ENCODE measurements at places on chromosomes 1 and 21.
A peak's percentile ranks its signal among the peaks of the same experiment; 100 is the strongest.

DNA sequence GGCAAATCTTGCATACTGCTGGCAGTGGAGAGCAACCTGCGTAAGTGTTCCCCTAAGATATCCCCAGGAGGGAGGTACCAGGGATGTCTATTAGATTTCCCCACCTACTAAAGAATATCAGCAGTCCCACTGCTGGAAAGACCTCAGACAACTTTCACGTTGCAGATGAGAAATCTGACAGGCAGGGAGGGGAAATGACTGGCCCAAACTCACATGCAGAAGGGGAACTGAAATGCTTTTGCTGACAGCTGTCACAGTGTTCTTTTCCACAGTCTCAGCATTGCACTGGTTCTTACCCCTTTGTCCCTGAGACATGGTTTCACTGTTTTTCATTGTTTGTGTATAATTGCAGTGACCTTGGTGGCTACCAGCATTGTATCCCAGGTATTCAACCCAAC, 84.8 kb upstream of the ATP1A1 start:
- DNase-seq: no peak

DNA sequence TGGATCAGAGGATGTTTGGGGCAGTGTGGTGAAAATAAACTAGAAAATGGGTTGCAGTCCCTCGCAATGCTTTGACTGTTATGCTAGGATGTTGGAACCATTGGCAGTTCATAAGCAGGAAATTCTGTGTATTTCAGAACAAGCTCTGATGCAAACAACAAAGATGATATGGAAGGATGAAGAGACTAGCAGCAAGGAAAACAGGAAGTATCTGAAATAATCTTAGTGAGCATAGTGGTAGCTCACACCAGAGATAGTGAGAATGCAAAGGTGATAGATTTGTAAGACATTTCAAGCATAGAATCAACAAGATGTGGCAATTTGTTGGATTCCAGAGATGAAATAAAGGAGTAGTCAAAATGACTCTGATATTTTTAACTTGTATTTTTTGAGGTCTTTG, 11.1 kb upstream of the RCC1 start:
- DNase-seq: peak; percentile 10

GRCh38 chr1:156281693-156282478, 739 bp downstream of the SMG5 start:
- peak; percentile 57 for DNase-seq

DNA sequence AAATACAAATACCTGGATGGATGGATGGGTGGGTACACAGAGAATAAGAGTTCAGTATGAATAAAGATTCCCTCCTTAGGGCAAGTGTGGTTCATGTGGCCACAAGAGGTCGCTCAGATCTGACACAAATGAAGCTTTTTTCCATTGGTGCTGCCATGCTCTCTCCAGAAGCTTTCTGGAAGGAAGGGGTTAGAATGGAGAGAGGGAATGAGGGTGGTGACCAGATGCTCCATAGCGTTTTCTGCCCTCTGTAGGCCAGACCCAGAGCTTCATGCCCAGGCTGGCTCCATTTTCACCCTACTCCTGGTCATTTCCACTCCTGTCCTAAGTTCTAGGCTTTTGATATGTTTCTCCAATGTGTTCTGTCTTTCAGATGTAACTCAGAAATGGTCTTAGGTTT, 3.3 kb upstream of the FCRL6 start:
- DNase-seq: peak; percentile 97

- no peak for DNase-seq
These were observed 1.6 kb downstream of the HSPB7 start for GRCh38 chr1:16015960-16016901.

GRCh38 chr1:52455686-52456085, 51.3 kb downstream of the PRPF38A start:
- DNase-seq: no peak

DNA sequence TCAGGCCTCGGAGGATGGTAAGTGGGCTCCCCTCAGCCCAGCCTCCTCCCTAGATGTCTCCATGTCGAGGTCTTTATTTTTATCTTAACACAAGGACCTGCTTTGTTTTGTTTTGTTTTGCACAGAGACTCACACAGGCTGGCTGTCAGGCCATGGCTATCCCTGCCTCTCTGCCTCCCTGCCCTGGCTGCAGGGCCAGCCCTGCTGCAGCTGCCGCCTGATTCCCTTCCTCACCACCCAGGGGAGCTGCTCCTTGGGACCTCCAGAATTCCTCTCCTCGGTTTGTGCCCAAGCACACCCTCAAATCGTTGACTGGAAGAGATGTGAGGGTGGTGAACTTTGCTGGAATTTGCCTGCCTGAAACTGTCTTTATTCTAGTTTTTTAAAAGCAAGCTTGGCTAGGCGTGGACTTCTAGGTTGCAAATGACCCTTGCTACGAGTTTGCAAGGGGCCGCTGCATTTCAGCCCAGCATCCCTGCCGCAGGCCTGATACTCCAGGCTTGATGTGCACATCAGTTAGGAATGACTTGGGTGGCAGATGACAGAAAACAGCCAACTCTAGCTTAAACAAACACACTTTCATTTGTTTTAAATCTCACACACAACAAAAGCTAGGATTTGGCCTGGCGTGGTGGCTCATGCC, 37.1 kb downstream of the WNT9A start:
- DNase-seq: no peak

DNA sequence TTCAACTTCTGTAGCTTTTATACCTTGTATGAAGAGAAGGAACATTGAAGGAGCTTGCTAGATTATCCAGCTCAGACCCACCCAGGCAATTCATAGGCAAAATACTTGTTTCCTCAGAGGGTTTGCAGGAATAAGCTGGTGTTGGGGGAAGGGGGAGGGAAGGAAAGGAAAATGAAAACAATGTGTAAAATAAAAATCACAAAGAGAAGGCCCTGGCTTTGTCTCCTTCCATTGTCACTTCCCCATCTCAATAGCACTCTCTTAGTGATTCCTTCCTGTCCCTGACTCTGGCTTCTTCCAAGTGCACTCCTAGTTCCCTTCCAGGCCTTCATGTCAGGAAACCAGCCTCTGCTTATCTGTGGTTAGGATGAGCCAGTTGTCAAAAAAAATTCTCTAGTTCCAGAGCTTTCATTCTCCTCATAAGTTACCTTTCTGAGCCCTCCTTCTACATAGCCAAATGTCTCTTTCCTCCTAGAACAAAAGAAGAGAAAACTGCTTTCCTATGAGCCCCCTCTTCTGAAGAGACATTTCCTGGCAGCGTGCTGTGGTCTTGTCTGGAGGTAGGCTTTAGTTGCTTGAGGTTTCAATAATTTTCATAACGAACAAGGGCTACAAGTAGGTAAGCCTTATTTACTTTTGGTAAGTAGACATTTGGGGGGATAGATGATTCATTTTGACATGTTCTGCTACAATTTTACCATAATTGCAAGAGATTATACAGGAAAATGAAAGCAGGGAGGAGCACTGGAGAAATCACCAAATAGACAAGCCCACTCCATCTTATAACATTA, 45.7 kb downstream of the FASLG start:
- DNase-seq: no peak

DNA sequence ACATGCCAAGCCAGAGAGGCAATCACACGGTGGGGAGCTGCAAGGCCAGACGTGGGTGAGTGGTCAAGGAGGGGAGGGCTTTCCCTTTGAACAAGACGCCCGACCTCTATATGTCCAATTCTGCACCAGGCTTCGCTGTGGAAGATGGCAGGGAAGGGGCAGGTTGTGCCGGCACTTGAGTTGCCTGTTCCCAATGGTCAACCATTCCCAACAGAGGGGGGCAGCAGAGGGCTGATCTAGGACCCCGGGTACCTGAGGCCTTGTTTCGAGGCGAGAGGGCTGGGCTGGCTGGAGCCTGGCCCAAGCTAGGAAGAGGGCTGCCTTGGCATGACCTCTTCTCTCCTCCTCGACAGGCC, 64.9 kb downstream of the TMEM53 start:
- DNase-seq: peak; percentile 82

DNA sequence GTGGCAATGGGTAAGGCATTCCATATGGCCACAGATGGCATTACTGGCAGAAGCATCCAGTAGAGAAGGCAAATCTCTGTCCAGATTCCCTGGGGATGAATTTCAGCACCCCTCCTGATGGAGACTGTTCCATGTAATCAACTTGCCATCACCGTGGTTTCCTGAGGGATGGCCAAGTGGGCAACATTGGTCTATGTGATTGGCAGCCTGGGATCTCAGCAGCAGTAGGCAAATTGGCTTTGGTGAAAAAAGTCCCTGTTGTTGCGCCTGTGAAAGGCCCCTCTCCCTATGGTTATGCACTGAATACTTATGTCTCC, 19.3 kb downstream of the DMRTB1 start:
- DNase-seq: no peak

- DNase-seq: no peak
These were observed 389.7 kb downstream of the NCAM2 start for GRCh38 chr21:21387916-21388315.

- peak; percentile 17 for DNase-seq
These were observed 1.5 kb downstream of the AKIRIN1 start for GRCh38 chr1:38992412-38993111.

GRCh38 chr1:199279872-199280645, 641.2 kb downstream of the PTPRC start:
- DNase-seq: no peak

- DNase-seq: no peak
These were observed 16.1 kb downstream of the AKR1A1 start for GRCh38 chr1:45566722-45567121.

GRCh38 chr1:219434285-219434922, 178.5 kb downstream of the ZC3H11B start:
- DNase-seq: no peak

DNA sequence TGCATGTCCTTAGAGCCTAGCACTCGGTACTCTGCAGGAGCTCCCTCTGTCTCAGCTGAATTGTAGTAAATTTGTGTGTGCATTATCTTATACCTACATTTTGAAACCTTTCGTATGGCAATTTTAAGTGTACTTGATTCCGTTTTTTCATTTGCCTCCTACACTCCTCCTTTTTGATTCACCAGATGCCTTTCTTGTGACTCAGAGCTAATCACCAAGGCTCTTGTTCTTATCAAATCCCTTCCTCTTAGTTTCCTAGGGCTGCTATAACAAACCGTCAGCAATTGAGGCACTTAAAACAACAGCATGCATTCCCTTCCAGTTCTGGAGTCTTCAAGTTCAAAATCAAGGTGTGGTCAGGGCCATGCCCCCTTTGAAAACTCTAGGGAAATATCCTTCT, 261.0 kb downstream of the ASTN1 start:
- peak; percentile 77 for DNase-seq

GRCh38 chr21:34882719-34883131, 166.4 kb downstream of the RUNX1 start:
- no peak for DNase-seq

DNA sequence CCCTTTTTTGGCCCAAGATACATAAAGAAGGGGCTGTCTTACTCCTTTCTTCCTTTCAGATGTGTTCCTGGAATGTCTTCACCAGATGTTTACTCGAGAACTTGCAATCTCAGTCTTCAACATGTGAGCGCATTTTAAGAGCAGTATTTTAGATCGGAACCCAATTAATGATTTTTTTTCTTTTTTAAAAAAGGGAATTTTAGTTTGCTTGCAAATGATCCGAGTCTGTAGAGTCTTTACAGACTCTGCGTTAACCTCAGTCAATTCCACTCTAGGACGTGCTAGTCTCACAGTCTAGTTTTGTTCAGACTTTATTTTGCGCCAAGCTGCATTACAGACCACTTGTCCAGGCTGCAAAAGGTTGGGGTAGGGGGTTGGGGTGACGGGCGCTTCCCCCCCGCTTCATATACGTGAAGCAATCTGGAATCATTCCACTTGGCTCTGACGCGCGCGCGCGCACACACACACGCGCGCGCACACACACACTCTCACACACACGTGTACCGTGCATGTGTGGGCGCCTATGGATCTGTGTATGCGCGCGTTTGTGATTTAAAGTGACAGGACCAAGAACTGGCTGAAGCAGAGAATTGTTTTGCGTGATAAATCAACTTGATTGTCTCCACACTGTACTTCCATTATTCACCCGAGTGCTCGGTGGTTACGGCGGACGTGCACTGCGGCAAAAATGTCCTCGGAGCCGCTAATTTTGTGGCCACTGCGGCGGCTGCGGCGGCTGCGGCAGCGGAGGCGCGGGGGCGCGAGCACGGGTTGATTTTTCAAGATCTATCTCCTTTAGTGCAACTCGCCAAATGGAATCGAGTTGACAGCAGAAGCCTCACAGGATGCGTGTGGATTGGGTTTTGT, 25.6 kb upstream of the NFIA start:
- peak; percentile 7 for DNase-seq

DNA sequence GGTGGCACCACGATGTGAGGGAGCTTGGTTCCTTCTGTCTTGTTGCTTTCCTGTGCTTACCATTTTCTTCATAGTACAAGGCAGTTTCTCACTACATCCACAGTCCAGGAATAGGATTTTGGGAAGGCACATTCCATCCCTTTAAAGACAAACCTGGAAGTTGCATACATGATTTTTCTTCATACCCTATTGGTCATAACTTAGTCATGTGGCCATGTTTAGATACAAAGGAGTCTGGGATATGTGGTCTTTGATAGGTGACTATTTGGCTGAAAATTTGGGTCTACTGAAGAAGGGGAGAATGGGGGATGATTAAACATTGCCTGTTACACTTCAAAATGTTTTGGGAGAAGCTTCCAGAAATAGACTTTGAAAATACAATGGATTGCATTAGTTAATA, 7.0 kb downstream of the DYRK1A start:
- DNase-seq: no peak
